ENCODE measurements at places on chromosomes 16 and 17. TPM values are rescaled to one million over a fixed set of nuclear protein-coding genes. Genes with fewer than 3 reads are reported as not detected.

Gene TM4SF5
- not detected for total RNA-seq

Gene BEAN1
- not detected for total RNA-seq

DNA sequence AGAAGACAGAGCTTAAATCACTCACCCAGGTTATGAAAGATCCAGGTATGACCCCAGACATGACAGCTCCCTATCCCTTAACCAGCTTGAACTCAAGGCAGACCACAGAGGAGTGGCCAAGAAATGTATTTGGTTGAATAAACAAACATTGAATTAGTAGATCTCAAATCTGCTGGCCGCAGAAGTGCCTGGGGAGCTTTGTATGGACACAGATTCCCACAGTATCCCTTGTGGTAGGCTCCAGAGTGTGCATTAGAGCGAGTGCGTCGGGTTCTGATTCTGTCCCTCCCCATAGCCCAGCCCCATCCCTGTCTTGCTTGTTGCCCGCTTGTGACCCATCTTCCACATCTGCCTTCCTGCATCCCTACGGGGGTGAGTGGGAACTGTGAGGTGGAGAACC lies 118.8 kb upstream of the FOXF1 start:
- DNase-seq = no peak

DNA sequence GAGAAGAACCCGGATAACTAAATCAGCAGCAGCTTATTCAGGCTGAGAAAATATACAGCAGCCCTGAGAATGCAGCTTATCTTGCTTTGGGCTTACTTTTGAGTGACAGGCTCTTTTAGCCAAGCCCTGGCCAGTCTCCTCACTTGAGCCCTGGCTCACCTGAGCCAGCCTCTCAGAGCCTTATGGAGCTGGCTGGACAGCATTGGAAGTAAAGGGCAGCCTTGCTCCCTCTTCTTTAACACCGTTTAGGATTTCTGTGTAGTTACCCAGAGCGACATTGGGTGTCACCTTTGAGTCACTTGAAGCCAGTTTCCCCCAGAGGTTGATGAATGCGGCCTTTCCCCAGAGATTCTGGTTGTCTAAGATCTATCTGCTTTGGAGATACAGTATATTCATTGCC lies 7.7 kb upstream of the NPIPB2 start:
- peak; percentile 48 for DNase-seq

- DNase-seq = no peak
Observed at GRCh38 chr17:16339959-16340358, 13.3 kb downstream of the CENPV start.

DNA sequence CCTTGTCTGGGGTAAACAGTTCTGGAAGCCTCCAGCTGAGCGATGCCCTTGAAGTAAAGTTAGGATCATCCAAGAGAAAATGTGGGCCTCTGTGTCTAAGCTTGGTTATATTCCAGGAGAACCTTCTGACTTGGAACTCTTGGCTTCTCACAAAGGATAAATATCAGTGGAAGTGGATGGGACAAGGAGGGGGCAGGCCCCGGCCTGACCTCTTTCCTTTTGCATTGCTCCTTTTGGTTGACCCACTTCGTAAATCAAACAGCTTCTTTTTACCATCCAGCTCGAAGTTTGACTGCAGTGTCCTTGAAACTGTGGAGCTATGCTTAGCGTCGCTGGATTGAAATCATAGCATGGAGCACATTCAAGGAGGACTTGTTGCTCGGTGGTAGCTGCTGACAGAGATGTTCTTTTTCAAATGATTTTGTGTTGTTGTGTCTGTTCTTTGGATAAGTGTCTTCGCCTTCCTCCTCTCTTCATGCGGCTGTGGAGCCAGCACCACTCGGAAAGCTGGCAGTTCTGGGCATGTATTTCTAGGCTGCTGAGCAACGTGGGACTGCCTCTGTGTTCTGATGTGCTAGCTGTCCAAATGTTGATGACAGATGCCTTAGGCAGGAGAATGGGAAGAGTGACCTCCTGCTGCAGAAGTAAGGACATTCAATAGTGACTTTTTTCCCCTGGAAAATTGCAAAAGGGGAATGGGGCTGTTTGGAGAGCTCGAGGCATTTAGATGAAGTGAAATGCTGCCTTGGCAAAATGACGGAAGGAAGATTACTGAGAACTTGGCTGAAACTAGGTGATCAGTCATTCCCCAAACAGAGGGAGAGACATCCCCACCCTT lies 4.5 kb downstream of the MINK1 start:
- peak; percentile 38 for DNase-seq

DNA sequence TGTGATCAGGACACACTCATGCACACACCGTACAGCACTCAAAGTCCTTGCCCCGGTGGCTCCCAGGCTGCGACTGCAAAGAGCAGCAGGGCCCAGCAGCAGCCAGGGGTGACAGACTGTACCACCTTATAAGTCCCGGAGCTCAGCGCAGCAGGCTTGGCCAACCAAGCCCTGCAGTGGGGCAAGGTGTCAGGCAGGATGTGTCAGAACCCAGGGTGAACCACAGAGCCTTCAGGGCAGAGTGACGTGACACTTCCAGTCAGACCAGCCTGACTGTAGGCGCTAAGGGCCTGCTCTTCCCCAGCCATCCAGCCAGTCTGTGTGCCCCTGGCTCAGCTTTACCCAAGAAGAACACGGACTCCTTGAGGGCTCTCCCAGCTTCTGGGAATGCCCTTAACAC lies 204.1 kb downstream of the COPRS start:
- no peak for DNase-seq

DNA sequence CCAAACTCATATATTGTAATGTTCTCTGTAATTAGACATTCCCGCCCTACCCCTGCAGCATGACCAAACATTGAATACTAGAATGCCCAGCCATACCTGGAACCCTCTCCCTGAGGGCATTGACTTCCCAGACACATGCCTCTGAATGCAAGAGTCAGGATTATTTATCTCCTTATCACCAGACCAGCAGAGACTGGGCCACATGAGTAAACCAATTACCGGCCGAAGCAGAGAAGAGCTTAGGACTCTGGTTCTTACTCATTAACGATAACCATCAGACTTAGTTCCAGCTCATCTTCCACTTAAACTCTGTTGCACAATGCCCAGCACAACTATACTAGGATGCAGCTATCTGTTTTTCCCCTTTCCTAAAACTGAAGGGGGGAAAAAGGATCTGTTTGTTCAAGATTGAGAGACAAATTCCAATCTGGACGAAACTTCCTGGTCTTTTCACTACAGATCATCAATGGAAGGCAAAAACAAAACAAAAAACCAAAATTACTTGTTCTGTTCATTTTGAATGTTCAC lies 88.2 kb upstream of the CORO6 start:
- DNase-seq = no peak

DNA sequence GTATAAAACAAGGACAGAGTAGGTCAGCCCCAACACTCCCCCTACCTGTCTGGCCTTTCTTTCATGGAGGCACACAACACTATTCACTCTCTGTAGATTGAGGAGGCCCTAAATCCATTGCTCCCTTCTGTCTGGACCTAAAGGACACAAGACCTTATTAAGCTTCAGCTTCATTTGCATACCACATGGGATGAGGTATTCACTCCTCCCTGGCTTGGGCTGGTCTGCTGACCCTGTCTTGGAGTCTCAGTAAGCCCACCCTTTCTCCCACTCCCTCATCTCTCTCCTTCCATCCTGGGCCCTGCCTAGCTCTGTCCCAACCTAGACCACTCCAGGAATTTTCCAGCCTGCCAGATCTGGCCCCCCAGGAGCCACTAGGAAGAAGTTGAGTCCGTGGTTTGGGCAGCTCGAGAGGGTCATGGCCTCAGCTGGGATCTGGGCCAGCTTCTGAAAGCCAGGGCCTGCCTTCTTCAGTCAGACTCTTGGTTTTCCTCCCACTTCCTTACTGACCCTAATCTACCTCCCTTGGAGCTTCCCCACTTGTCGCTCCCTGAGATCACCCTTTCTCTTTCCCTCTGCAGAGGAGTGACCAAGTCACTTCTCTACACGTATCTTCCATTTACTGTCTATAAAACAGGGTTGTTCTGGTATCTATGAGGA lies 6.5 kb upstream of the LLGL1 start:
- DNase-seq = no peak

- DNase-seq = no peak
Observed at GRCh38 chr16:62709794-62710193, 673.6 kb upstream of the CDH8 start.

Gene RAB34
- 373 TPM for total RNA-seq

GRCh38 chr17:60916043-60916442 lies 238.4 kb downstream of the BCAS3 start:
- DNase-seq = no peak

DNA sequence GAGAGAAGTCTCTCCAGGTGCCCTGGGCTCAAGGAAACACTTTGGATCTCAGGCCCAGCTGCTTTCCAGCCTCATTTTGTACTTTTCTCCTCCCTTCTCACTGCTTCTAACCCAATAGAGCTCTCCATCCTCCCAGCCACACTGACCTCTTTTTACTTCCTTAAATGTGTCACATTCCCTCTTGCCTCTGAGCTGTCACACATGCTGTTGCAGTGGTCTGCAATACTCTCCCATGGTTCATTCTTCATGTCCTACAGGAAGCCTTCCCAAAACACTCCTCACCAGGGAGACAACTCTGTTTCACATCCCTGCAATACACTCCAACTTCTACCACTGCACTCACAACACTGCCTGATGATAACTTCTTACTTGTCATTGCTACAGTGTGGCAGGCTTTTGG lies 242.1 kb upstream of the DYNLRB2 start:
- no peak for DNase-seq

Gene C1QL1
- 68.2 TPM for total RNA-seq

DNA sequence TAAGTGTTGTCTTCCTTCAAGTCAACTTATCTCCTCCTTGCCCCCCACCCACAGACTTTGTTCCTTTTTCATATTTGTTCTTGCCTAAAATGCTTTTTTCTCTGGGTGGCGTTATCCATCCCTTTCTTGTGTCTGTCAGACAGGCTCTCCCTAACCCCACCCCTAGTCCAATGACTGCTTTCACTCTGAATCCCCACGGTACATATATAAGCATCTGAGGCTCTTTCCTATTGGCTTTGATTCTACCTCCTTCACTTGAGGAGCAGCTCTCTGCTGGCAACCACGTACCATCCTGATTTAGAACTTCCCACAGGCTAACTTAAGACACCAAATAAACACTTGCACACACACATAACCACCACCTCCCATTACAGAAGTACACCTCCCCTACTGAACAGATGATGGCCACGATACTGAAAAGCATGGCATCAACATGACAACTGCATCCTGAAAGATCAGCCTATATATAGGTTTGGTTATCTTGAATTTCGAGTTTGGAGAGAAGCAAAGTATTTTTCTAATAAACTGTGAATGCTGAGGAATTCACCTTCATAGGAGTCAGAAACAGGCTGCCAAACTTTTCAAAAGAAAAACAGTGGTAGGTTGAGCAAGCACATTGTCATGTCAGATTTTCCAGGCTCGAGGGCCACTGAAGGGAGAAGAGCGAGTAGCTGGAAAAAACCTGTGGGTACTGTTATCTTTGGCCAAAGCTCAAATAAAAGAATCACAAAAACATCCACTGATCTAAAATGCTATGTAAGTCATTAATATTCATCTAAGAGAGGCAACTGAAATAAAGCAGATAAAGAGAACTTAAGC lies 24.3 kb downstream of the STAT3 start:
- no peak for DNase-seq

GRCh38 chr17:60631119-60631518 lies 31.1 kb downstream of the PPM1D start:
- DNase-seq = no peak

DNA sequence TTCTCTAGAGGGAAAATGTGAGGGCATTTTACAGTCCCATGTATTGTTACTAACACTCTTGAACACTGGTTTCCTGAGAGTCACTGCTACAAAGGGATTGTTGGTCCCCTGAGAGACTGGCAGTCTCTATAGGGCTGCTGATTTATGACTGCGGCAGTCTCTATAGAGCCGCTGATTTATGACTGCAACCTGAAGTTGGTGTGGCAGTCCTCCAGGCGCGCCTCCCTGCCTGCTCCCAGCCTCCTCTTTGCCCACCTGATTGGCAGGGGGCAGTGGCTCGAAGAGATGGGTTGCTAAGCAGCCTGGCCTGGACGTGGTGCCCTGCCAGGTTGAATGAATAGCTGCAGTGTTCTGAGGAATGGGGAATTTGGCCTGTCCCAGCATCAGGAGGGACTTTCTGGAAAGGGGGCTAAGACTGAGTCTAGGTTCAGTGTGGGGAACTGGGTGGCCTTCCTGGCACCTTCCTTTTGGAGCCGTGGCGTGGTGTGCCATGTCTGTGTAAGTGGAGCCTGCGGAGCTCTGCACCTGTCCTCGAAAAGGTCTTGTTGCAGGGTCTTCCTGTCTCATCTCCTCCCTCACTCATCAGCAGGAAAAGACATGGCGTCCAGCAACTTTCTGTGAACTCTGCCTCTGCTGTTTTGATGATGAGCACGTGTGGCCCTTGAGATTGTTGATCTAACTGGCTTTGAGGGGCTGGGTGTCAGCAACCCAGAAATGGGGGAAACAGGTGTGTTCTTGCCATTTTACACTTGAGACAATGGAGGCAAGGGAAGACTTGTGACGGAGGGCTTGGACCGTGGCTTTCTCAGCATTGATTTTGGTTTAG lies 24.9 kb downstream of the SAP30BP start:
- DNase-seq = peak; percentile 45

GRCh38 chr17:68238871-68239253 lies 9.0 kb upstream of the AMZ2 start:
- peak; percentile 51 for DNase-seq

DNA sequence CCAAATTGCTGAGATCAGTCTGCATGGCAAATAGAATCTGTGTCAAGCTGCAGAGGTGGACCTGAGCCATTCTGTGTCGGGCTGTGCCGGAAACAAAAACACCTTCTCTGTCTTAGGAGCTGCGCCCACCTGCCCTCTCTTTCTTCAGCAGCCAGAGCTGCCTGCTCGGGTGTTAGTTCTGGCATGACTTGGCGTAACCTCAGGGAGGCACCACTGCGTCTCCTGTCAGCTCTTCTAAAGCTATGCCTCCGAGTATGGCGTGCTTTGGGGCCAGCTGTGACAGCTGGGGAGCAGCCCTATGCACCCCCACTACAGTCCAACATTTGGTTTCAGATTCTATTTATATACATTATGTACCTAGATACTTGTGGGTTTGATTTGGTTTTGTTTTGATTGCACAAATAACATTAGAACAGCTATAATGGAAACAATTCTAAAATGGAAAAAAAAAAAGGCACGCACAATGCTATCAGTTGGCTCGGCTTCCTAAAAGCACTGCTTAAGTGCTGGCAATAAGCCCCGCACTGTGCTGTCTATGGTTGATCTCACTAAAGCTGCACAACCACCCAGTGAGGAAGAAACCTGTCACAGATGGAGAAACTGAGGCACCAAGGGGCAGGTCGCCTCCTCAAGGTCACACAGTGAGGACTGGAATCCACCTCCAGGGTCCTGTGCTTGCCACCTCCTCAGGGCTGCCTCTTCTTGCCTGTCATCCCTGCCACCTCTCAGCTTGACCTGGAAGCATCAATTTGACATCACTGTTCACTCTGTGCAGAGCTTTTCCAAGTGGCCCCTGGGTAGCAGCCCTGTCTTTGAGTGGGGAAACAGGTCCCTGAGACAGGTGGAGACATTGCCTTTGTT lies 18.7 kb upstream of the ADGRG1 start:
- no peak for DNase-seq

Gene ZDHHC1
- 7.0 TPM for total RNA-seq

Gene SOST
- 59.3 TPM for total RNA-seq

- DNase-seq = no peak
Observed at GRCh38 chr17:43553573-43553972, 7.4 kb upstream of the ETV4 start.

GRCh38 chr16:23484510-23485256 lies 25.6 kb downstream of the GGA2 start:
- no peak for DNase-seq

All from G401 (cell line).